ENCODE measurements at places on chromosomes 6 and 20.

GRCh38 chr6:52364480-52365166 is 2.7 kb downstream of the PAQR8 start:
- DNase-seq: no peak

DNA sequence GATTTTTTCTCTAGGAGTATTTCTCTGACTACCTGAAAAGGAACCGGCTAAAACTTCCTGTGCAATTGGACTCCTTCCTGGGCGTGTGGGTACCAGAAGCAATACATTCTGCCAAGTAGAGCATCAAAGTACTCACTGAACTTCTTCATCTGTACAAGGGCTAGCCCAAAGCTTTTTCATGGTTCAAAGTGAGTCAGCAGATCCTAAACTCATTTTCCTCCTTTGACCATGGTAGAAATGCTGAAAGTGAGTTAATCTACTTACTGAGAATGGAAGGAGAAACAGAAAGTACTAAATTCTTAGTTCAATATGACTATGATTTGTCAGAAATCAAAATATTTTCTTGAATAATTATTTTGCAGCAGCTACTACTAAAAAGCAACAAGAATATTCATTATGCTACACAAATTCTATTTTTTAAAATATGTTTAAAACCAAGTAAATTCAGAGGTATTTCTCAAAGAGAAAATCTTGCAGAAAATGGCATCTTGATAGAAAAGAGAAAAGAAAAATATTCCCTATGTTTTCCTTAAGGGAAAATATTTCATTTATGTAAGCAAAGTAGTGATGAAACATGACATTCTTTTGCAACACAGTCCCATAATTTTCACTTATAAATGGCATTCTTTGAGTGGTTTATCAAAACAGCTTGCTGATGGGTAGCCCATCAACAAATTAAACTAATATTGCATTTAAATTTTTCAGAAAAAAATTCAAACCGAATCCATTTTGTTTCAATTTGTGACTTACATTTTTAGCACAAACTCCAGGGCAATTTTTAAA is 3.7 kb upstream of the BEND6 start:
- no peak for DNase-seq

DNA sequence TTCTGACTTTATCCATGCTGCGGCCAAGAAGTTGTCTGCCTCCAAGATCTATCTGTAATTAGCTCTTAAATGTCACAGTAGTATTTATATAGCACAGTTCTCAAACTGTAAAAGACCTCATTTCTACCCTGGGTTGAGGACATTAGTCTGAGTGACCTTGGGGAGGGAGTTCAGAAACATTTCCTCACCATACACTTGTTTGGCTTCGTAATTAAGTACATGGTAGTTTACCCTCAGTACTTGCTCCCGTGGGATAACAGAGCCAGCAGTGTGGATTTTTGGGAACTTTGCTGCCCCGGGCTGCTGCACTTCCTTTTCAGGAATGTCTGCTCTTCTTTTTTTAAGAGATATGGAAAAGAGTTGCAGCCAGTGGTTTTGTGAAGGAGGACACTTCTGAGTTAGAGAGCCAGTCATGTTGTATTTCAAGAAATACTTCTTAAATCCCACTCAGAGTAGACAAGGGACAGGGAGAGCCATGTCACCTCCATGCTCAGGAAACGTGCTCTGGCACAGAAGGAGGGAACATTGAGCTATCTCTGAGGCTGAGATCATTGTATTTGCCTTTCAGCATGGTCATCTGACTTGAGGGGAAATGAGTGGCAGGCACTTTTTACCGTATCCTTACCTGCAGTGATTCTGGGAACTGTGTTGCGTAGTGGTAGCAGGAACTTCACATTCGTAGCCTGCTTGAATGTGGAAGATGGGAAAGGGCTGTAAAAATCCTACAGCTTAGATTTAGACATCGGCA is 33.6 kb downstream of the RPRD1B start:
- DNase-seq: no peak

DNA sequence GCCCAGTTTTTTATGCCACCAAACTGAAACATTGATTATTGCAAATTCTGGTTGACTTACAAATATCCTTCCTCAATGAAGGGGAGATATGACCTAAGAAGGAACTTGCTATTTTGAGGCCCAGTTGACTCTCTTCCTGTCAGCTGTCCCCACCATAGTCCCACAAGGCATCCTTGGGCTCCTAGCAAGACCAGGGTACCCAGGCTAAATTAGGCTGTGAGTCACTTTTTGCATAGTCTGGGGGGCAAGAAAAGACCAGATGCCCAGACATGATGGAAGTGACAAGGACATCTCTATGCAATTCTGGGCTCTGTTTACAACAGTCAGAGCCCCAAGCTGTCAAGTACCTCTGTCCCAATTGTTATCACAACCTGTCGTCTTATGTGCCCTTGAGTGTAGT is 31.8 kb upstream of the MAFB start:
- DNase-seq: no peak

DNA sequence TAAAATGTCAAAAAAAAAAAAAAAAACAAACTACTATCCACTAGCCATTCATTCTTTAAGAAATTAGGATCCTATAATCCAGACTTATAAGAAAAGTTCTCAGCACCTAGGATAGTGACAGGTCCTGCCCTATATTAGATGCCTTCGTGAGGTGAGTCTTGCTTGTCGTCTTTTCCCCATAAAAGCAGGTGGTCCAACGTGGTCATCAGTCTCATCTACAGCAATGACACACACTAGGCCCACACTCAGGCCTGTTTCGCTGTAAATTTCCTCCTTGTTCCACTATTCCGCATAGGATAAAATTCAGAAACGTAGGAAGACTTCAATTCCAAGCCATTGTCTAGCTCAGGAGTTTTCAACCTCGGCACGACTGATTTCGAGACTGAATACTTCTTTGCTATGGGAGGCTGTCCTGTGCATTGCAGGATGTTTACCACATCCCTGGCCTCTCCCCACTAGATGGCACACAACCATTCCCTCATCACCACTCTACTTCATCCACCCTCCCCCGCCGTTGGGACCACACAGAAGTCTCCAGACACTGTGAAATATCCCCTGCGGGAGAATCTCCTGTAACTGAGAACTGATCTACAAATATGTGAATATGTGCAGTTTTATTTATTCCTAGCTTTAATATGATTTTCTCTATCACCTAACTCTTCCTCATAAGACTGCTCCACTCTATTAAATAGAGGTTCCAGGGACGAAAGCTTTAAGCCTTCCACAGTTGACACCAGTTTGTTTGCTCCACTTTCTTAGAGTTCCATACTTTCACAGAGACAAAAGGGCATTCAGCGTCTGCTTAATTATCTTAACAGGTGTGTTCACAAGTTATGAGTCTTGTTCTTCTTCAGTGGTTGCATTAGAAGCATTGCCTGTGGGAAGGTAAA is 346.3 kb downstream of the BMP2 start:
- no peak for DNase-seq

GRCh38 chr6:2237001-2237400 is 8.4 kb downstream of the GMDS start:
- DNase-seq: no peak

DNA sequence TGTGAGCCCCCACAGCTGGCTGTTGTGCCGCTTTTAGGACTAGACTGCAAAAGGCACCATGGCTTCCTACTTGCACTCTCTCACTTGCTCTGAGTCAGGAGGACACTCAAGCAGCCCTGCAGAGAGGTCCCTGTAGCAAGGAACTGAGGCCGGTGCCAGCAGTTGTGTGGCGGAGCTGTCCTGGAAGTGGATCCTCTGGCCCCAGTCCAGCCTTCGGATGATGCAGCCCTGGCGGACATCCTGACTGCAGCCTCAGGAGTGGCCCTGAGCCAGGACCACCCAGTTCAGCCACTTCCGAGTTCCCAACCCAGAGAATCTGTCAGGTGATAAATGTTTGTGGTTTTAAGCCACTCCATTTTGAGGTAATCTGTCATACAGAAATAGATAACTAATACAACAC is 17.5 kb downstream of the CTCFL start:
- no peak for DNase-seq

- DNase-seq: no peak
These were observed 2.7 kb downstream of the PCMTD2 start for GRCh38 chr20:64258071-64258823.

- DNase-seq: no peak
These were observed 46.3 kb downstream of the GOPC start for GRCh38 chr6:117555882-117556498.

DNA sequence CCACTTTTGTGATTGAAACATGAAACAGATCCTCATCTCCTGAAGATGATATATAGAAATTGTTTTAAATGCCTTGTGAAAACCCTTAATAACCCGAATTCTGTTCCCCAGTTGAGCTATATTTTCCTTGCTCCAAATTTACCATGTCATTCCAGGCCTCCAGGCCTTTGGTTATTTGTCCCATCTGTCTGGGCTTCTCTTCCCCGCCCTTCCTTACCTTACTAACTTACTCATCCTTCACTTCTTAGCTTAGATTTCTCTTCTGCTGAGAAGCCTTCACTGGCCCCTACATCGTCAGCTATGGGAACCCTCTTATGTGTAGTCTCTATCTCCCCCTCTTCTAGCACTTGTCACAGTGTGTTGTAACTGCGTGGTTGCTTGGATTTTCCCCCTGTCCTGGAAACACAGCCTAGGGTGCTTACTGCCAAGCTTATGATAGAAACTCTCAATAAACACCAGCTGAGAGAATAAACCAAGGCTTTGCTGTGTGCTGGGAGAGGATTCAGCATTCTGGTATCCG is 68.6 kb downstream of the SGK1 start:
- DNase-seq: no peak

- no peak for DNase-seq
These were observed 137.7 kb downstream of the FRK start for GRCh38 chr6:115922971-115923370.

DNA sequence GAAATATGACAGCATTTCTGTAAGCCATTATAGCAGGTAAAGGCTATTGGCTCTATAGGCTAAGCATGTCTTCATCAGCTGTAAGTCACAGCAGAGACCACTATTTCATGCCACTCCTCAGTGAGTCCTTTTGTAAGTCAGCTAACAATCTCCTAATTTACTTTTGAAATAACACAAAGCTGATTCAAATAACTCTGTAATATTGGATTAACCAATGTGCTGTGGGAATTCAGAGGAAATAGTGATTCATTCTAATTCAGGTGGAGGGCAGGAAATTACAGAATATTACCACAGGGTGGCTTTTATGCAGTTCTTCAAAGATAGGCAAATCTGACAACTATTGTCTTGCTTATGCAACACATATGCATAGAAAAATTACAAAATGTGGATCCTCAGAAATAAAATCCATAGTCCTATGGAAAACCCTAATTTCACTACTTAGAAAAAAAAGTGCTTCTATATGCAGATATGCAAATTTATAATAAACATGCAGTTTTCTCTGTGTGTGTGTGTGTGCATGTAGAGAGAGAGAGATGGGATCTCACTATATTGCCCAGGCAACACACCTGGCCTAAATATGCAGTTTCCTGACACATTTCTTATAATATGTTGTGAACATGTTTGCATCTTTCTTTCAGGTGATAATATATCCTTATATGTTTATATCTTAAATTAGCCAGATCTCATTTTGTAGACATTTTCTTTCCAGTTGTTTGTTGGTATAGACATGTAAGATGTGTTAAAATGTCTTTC is 4.8 kb upstream of the SMIM28 start:
- DNase-seq: no peak

DNA sequence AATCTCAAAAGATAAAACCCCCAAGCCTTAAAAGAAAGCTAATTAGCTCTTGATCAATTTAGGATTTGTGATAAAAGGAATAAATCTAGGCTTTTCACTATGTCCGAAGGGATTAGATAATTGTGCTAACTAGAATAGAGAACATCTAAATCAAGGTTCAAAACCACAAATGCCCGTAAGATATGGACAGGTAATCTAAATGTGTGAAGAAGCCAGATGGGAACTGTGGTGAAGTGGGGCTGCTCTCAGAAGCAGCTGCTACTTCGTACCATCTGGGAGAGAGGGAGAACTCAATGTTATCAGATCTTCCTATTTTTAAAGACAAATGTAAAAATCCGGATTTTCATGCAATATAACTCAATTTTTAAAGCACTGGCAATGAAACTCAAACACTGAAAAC is 44.2 kb downstream of the NCOA6 start:
- no peak for DNase-seq

- DNase-seq: no peak
These were observed 107.1 kb downstream of the BMP7 start for GRCh38 chr20:57159193-57159851.

- no peak for DNase-seq
These were observed 255.5 kb upstream of the NRSN1 start for GRCh38 chr6:23870496-23870895.

DNA sequence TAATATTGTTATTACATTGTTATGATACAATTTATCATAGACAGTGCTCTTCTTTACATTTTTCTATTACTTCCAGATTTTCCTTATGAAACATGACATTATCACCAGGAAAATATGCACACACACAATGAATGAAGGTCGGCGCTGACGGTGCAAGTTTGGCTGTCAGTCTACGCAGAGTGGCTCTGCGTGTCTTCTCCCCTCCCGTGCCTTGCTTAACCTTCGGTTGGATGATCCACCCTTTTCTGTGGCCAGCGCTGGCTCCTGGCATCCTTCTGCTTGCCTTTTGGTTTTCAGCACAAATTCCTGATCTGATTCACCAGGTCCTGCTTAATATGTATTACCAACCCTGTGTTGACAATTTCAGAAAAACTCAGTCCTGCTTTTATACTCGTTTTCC is 157.4 kb downstream of the TSHZ2 start:
- no peak for DNase-seq

DNA sequence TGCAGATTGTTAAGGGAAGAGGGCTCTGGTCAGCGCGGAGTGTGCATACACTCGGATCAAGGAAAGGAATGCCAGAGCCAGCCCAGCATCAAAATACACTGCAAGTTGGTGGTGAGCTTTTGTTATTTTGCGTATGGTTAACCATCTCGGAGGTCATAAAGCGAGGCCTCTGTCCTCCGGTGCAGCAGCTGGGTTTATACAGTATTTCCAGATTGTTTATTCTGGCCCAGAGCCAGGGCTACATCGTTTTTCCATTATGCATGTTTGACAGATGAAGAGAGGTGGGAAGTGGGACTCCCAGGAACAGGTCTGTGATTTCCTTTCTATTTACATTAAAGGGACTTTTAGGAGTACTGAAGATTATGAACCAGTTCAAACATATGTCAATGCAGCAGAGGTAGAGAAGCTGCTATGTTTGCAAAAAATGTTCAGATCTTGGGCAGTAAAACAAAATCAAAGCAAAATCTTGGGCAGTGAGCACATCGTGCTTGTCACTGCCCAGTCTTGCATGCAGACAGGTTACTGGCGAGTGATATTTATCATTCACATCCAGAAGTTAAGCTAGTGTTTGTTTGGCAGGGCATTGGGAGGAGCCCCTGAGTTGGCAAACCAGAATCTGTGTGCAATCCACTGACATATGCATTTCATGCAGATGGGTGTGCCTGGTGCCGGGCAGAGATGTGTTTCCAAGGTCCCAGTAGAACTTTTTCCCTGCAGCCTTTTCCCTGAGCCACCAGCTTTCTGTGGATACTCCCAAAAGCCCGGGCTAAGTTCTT is 256.3 kb upstream of the TAB2 start:
- DNase-seq: no peak

GRCh38 chr20:43334080-43334479 is 123.6 kb upstream of the SRSF6 start:
- DNase-seq: no peak

GRCh38 chr6:18395177-18395855 is 8.2 kb downstream of the RNF144B start:
- no peak for DNase-seq

GRCh38 chr6:147758303-147758702 is 249.8 kb downstream of the SAMD5 start:
- no peak for DNase-seq

Measured in cortex of kidney (tissue), 1 donor.